ENCODE measurements at places on chromosomes 12 and 14.
A peak's percentile ranks its signal among the peaks of the same experiment; 100 is the strongest.

- DNase-seq: peak; percentile 60
Observed at GRCh38 chr12:121883315-121883660, 5.3 kb upstream of the PSMD9 start.

- no peak for DNase-seq
Observed at GRCh38 chr12:22677781-22678574, 53.0 kb downstream of the ETNK1 start.

GRCh38 chr14:76719666-76720065, 41.6 kb upstream of the VASH1 start:
- no peak for DNase-seq

GRCh38 chr12:74598819-74599218, 61.2 kb downstream of the ATXN7L3B start:
- no peak for DNase-seq

GRCh38 chr12:63805704-63806672, 26.3 kb downstream of the RXYLT1 start:
- DNase-seq: no peak

DNA sequence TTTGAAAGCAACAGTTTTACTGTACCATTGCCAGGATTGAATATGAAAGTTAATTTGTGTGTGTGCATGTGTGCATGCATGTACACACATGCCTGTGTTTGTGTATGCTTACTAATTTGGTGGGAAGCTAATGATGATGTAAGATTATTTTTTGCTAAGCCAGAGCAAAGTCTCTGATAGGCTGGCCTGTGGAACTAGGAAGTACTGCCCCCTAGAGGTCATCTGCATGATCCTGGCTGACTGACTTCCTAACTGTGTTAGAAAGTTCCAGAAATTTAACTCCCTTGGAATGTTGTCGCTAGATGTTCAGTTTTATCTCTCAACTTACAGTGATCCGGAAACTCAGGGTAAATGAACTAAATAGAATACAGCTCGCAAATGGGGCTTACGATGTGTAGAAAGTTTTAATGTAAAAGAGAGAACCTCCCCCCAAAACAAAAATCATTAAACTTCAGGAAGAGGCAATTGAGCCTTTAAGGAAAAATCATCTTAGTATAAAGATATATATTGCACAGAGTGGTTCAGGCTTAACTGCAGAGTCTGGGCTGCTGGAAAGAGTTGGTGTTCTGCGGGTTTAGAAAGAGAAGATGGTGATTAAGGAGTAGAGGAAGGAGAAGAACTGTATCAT, 34.3 kb upstream of the SLC38A1 start:
- peak; percentile 56 for DNase-seq

DNA sequence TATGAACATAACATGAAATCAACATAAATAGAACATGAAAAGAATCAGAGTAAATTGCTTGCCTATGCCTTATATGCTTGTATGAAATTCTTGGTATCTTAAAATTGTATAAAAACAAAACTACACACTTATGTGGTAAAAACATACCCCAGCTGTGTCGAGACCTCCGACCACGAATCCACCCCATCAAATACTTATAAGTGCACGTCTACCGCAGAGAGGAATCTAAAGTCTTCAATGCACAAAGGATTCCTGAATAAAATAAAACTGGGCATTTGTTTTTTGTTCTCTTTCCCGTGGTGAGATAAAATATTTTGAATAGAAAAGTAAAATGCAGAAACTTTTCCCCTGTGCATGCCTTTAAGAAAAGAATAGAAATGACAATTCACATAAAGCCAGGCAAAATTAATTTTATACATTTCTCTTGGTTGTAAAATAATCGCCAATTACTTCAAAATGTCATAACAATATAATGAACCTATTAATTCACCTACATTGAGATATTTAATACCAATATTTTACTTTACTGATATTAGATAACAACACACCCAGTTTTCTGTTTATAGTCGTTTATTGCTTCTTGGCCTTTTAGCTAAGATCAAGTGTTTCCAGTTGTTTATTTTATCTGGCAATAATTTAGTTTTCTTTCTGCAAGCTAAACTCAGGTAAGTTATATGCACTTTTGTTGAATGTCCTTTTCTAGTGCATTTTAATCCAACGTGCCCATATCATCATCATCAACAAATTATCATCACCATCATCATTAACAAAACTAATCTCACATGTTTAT, 1.0 kb downstream of the KLRK1 start:
- no peak for DNase-seq

GRCh38 chr14:95359994-95360826, 40.5 kb upstream of the CLMN start:
- DNase-seq: peak; percentile 62

DNA sequence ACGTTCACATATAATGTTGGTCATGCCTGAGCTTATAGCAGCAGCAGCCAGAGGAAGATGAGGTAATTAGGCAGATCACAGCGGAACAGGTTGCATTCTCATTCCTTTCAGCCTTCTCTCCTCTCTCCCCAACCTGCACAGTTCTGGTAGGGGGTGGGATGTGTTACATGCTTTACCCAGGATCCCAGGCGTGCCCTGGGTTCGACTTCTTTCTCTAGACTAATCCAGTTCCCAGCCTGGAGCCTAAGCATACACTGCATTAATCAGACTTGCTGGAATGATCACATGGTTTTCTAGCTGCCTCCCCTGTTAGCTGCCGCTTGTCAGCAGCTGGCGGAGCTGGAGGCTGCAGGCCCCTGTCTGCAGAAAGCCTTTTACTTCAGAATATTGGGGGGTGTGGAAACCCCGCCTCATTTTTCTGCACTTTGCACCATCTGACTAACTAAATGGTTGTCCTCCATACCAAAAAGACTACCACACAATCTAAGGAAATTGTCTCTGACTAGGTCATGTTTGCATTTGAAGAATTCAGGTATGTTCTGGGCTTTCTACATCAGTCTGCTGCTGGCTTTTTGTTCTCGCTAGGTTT, 46.0 kb upstream of the EVL start:
- DNase-seq: no peak

- no peak for DNase-seq
Observed at GRCh38 chr12:65199604-65200003, 30.2 kb downstream of the LEMD3 start.

- DNase-seq: no peak
Observed at GRCh38 chr14:52352061-52352491, 38.0 kb downstream of the PTGER2 start.

GRCh38 chr12:121733849-121734248, 21.3 kb downstream of the TMEM120B start:
- DNase-seq: no peak

GRCh38 chr12:127613056-127613455, 653.9 kb upstream of the TMEM132C start:
- no peak for DNase-seq

DNA sequence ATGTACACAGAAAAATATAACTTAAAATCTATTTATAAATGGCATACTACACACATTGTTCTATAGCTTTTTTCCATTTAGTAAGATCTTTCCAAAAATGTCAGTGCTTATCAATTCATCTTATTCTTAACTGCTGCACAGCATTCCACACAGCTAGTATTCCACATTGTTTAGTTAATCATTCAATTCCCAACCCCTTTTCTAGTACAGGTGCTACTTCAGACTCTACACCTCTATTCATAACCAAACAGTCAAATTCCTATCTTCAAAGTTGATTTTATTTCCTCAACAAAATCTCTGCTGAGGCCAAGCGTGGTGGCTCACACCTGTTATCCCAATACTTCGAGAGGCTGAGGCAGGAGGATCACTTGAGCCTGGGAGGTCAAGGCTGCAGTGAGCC, 12.3 kb upstream of the NEK9 start:
- DNase-seq: no peak

DNA sequence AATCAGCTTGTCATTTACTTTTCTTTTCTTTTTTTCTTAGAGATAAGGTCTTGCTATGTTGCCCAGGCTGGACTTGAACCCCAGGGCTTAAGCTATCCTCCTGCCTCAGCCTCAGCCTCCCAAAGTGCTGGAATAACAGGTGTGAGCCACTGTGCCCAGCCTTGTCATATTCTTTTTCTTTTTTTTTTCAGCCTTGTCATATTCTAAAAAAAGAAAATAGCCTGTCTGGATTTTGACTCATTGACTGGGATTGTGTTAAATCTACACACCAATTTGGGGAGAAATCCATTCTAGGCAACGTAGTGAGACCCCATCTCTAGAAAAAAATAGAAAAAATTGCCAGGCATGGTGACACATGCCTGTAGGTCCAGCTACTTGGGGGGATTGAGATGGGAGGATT, 24.1 kb downstream of the ATP5MC2 start:
- no peak for DNase-seq

GRCh38 chr14:23115039-23115731, 3.9 kb downstream of the CEBPE start:
- DNase-seq: no peak

DNA sequence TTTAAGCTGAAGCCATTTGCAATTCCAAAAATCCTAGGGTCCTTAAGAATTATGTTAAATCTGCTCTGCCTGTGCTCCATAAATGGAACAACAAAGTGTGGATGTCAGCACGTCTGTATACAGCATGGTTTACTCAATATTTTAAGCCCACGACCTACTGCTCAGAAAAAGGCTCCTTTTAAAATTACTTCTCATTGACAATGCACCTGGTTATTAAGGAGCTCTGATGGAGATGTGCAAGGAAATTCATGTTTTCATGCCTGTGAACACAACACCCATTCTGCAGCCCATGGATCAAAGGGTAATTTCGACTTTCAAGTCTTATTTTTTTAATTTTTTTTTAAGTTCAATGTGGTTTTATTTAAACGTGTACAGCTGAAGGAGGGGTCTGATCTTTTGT, 48.1 kb downstream of the FBXO33 start:
- no peak for DNase-seq

GRCh38 chr12:125418902-125419564, 353.8 kb downstream of the AACS start:
- DNase-seq: no peak

GRCh38 chr14:30751646-30752416, 122.5 kb upstream of the COCH start:
- no peak for DNase-seq

DNA sequence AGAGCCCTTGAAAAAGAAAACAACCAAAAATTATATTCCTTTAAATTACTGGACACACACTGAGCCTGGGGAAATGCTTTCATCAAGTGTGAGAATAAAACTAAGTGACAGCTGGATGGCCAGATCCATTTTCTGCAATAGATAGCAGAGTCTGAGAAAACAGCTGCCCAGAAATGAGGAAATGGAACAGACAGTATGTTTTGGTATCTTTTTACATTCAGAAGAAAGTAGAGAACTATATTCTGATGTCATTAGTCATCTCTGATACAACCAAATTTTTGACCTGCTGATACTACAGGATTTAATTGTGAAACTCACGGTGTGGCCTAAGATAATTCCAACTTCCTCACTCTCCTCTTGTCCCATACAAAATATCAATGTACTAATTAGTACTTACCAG, 78.2 kb downstream of the HMGA2 start:
- no peak for DNase-seq

DNA sequence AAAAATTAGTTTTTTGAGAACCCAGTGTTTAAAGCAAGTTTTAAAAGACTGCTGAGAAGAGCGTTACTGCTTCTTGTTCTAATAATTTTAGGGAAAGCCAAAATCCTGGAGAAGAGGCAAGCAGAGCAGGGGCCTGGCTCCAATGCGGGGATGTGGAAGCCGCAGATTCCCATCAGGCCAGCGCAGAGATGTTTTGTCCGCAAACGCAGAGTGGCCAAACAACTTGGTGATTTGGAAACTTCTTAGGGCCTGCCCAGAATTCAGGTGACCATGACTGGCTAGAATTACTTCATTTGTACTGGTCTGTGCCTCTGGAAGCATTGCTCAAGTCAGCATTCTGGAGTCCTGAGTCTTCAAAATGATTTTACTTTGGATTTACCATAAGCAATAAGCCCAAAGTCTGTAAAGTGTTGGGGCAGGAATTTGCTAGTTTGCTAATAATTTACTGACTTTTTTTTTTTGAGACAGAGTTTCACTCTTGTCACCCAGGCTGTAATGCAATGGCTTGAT, 208.4 kb downstream of the PPM1H start:
- no peak for DNase-seq

- no peak for DNase-seq
Observed at GRCh38 chr14:42185718-42186117, 579.0 kb downstream of the LRFN5 start.

GRCh38 chr14:90024910-90025309, 36.9 kb upstream of the KCNK13 start:
- DNase-seq: no peak

DNA sequence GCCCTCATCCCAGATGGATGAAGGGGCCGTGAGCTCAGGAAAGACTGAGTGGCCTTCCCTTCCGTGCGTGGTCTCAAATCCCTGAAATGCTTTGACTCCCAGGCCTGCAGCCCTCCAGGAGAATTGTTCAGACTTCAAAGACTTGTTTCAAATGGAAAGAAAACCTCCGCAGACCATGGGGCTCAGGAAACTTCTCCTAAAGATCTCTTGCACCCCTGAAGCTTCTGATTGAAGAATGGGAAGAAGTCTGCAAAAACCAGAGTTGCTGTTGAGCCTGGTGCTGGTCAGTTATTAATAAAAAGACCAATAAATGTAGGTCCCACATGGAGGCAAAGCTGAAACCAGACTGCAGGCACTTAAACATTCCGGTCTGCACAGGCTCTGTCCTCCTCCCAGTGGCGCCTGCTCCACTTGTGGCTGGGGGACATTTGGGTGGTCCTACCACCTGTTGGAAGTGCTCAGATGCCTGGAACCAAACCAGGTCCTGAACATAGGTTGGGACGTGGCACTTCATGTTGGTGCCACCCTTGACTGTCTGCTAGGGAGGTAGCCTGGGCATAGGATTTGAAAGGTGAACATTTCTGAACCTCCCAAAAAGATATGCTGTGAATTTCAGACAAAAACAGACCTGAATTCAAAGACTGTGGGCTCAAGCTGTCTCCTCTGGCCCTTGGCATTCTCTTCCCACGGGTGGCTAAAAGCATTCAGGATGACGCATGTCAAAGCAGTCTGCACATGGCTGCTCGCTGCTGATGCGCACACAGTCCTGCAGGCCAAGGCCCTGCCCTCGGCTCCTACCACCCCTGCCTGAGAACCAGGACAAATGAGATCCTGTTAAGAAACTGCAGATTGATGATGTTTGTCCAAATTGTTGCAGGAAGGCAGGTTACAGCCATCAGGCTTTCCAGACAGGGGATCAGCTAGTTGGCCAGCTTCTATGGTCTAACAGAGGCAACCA, 36.2 kb upstream of the MEG3 start:
- no peak for DNase-seq

DNA sequence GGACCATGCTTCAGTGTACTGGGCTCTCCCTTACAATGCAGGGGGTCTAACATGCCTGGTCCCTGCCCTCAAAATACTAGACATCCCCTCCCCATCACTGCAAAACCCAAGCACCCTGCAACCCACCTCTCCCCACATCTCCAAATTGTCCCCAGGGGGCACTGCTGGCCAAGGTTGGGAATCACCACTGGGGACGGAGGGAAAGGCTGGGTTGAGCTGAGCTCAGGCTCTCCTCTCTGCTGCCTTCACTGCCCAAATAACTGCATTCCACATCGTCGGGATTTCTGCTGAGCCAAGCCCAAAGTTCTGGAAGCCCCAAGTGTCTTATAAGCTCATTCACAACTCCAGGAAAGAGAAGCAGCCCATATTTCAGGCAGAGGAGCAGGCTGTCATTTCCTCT, 69.6 kb downstream of the NT5DC3 start:
- DNase-seq: peak; percentile 43

GRCh38 chr14:70916799-70917198, 9.5 kb downstream of the PCNX1 start:
- no peak for DNase-seq

- DNase-seq: no peak
Observed at GRCh38 chr12:83040339-83040738, 353.6 kb downstream of the TMTC2 start.

GRCh38 chr12:26242683-26243082, 47.3 kb downstream of the SSPN start:
- DNase-seq: no peak

- no peak for DNase-seq
Observed at GRCh38 chr12:9135903-9136310, 20.2 kb upstream of the A2M start.
